ENCODE measurements at places on chromosomes 6 and 20. TPM values are rescaled to one million over a fixed set of nuclear protein-coding genes. Genes with fewer than 3 reads are reported as not detected.

The SLX4IP gene
- 3.1 TPM for total RNA-seq

The ESR1 gene
- not detected for total RNA-seq

The EPHA7 gene
- 0.06 TPM for total RNA-seq

The NCR2 gene
- not detected for total RNA-seq

The SLC25A27 gene
- total RNA-seq: 7.5 TPM

GRCh38 chr20:63696628-63697356, at the start of gene TNFRSF6B:
TSS of gene TNFRSF6B (plus strand) at chr20:63696652. CDS start at chr20:63696768, 116 bp downstream.
- DNase-seq: no peak

DNA sequence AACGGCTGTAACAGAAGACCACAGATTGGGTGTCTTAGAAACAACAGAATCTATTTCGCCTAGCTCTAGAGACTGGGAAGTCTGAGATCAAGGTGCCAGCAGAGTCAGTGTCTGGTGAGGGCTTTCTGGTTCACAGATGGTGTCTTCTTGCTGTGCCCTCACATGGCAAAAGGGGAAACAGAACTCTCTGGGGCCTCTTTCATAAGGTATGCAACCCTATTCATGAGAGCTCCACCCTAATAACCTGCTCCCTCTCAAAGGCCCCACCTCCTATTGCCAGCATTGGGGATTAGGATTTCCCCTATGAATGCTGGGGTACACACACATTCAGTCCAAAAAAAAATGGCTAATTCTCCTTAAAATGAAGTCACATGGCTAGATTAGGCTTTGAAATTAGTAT, 10.0 kb downstream of the TXNDC5 start:
- no peak for DNase-seq

GRCh38 chr6:170090561-170090960, 200.3 kb downstream of the DLL1 start:
- DNase-seq: no peak

DNA sequence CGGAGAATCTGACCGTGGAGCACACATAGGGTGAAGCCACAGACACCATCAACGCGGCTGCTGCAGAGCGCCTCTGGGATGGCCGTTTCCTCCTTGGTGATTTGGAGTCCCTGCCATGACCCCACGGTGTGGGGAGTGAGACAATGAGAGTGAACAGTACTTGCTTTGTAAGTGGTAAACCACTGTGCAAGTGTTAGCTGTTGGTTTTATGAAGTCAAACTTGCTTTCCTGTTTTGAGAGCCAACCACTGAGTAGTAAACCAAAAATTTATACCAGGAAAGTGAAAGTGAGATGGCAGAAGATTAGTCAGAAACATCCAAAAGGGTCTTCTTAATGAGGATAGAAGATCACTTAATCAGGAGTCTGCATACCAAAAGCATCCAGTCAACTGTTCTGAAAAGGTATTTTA, 160.7 kb downstream of the FOXC1 start:
- peak; percentile 77 for DNase-seq

DNA sequence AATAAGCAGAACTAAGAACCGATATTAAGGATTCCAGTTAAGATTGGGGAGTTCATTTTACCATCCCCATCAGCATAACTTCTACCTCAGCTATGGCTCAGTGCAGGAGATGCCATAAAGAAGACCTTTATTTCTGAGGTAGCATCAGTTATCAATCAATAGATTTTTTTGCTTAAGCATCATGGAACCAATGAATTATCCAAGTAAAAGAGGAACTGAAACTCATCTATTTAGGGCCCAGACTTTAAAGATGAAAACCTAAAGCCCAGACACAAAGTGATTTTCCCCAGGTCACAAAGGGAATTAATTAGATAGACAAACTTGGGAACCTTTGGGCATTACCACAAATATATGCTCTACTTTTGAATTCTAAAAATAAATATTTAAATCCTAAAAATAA, 59.2 kb upstream of the TINAG start:
- DNase-seq: no peak

DNA sequence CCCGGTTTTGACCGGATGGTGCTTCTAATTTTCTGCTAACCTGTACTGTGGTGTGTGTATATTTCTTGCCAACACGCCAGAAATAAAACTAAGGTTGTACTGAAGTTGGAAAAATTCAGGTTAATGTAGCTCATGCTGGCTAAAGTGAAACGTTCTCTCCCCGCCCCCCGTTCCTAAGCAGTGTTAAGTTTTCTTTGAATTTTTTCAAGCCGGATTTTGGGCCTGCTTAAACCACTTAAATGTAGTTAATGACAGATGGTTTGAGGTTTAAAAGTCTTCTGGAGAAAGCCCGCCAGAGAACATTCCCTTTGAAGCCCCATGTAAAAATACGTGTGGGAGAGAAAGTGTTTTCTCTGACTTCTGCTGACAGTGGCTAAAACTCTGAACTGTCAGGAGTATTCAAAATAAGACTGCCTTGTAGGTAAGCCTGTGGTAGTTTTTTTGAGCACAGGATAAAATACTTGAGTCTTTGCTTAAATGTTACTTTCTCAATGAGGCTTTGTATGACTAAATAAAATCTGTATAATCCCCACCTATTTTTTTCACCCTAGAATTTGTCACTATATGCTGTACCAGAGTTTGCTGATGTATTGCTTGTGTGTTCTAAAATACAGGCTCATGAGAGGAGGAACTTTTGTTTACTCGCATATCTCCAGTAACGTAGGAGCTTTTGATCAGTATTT, 101.3 kb downstream of the OR2B2 start:
- no peak for DNase-seq

DNA sequence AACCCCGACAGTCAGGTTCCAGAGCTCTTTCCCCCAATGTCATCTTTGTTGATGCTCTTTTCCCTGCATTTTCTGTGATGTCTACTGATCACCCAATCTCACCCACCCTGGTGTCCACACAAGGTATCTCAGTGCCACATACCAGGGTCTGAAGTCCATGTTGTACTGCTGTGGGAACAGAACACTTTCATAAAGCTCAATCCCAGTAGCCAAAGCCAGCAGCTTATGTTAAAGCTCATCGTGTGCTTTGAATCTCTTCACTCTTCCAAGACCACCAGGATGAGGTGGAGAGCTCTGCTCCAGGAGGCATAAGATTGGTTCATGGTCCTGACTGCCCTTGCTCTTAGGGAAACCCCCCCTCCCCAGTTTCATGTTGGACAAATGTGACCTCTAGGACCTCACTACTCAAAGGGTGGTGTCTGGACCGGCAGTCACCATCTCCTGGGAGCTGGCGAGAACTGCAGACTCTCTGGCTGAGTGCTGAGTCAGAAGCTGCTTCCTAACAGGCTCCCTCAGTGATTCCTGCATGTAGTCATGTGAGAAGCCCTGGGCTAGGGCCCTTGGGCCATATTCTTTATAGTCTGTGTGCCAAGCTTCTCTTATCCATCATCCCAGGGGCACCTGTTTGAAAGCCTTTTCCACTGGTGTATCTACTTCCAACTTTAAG, 13.4 kb upstream of the CPNE5 start:
- DNase-seq: peak; percentile 43

- no peak for DNase-seq
Observed at GRCh38 chr6:34095136-34095505, 50.8 kb downstream of the GRM4 start.

DNA sequence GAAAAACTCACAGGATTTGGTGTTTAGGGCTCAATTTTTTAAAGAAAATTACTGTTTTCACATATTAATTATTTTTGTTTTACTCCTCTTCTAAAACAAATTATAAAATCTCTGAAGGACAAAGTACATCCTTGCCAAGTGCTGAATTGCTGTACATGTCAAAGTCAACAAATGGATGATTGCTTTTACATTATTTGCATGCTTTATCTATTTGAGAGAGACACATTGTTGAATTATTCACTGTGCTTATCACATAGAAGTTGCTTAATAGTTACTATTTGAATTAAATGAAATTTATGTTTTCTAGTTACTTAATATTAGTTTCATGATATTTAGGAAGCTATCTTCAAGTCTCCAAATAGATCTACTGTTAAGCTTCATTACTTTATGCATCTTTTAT, 318.6 kb upstream of the PTCHD4 start:
- DNase-seq: no peak

- DNase-seq: no peak
Observed at GRCh38 chr6:157898169-157898568, 75.1 kb downstream of the SNX9 start.

DNA sequence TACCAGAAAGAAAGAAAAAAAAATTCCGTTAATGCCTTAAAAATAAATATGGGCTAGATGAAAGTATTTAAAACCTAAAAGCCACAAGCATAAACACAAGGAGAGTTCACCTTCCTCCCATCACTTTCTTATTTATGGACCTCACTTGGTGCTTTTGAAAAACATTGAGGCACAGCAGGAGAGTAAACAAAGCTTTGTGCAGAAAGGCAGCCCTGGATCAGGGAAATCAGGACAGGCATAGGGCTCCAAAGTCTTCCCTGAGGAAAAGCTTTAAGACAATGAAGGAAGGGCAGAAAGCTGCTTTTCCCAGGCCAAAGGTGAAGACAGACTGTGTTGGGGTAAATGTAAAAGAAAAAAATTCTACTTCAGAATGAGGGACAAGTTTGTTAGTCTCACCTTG, 207.9 kb downstream of the CLVS2 start:
- no peak for DNase-seq

DNA sequence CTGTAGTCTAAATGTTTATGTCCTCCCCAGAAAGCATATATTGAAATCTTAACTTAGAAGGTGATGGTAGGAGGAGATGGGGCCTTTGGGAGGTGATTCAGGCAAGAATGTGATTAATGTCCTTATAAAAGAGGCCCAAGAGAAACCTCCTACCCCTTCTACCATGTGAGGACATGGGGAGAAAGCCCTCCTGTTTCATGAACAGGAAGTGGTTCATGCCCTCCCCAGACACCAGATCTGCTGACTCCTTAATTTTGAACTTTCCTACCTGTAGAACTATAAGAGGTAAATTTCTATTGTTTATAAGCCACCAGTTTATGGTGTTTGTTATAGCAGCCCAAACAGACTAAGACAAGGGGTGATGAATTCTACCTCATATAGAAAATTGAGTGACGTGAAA, 8.7 kb upstream of the ECT2L start:
- DNase-seq: no peak

GRCh38 chr6:151387175-151387970, 4.0 kb downstream of the ZBTB2 start:
- no peak for DNase-seq

GRCh38 chr20:45727044-45727443, 4.9 kb downstream of the SPINT4 start:
- DNase-seq: no peak

GRCh38 chr6:141539617-141540016, 593.1 kb upstream of the GJE1 start:
- no peak for DNase-seq

GRCh38 chr6:64034291-64034690, 398.7 kb downstream of the PHF3 start:
- no peak for DNase-seq

DNA sequence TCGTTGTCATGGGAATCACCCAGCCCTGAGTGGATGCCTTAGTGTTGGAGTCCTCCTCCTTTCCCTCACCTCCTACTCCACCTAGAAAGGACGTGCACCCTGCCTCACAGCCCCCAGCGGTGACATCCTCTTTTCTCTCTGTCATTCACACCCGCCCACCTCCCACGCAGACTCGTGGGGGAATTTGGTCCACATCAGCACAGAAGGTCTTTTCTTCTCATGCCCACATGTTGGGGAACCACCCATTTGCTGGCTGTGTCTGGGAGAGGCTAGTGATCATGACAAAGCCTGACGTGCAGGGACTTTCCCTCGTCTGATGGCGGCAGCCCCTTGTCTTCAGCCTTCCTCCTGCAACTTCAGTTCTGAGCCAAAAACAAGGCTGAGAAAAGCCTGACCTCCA, 96.0 kb upstream of the CNKSR3 start:
- peak; percentile 83 for DNase-seq

- DNase-seq: no peak
Observed at GRCh38 chr6:113894712-113895674, 37.8 kb downstream of the MARCKS start.

DNA sequence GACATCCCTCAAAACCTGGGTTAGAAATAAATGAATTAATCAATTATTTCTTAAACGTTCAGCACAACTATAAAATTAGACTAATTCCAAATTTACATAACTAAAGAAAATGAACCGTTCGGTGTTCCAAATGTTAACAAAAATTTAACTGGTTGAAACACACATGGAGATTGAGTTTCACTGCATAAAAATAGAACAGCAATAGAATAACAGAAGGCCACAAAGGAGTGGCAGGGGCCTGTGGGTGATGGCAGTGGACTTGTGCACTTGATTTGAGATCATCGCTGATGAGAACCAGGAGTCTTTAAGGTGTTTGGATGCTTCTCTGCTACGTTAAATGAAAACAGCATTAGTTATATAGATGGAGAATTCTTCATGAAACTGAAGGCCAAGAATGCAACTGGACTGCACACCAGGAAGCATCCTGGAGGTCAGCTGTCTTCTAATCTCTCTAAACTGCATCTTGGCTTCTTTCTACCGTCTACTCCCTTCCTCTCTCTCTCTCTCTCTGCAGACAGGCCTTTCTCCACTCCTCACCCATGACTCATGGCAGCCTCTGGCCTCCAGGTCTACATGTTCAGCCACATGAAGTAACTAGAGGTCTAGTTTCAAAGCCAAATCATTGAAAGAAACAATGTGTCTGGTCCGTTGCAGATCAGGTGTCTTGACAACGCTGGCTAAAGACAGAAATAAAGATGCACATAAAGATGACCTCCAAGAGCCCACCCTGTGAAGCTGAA, 111.3 kb downstream of the SIM1 start:
- DNase-seq: no peak

- no peak for DNase-seq
Observed at GRCh38 chr20:38372806-38373205, 26.5 kb downstream of the LBP start.

DNA sequence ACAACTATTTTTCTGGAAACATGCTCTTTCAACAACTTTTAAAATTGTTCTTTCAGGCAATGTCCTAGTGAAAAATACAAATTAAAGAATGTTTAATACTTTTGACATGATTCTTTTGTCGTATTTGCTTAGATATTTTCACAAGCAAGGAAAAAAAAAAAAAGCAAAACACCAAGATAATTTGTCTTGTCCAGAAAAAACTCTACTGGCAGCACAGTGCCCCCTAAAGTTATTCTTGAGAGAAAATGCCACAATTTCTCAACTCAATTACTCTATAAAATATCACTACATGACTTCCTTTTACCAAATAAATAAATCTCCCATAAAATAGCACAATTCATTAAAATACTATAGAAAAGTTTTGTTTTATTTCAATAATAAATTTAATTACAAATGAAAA, 652.5 kb upstream of the EPHA7 start:
- no peak for DNase-seq

DNA sequence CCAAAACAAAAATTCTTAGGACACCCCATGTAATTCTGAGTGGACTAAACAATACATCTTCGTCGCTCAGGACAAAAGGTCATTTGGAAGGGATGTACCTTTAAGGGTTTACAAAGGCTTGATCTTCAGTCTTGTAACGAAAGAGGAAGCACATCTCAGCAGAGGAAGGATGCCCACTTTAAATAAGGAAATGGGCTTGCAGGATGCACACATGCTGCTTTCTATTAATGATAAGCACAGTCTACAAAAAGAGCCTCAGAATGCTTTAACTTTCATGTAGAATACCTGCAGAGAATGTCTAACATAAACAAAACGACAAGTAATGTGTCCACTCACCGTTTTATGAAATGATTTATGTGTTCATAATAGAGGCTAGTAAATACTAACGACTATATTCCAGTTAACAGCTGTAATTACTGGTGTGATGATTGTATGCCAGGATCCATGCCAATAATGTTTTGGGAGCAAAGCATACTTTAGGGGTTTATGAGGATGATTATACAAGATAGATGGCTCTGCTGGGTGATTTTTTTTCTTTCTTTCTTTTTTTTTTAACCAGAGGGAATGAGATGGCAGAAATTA, 216.9 kb downstream of the GMDS start:
- DNase-seq: no peak

GRCh38 chr20:48766961-48767960, 60.5 kb downstream of the PREX1 start:
- no peak for DNase-seq
